ENCODE measurements at places on chromosomes 11 and 22.

- DNase-seq = no peak
These were observed 24.7 kb downstream of the OR8B2 start for GRCh38 chr11:124359566-124359965.

GRCh38 chr11:45796461-45796861, 8.5 kb upstream of the SLC35C1 start:
- no peak for DNase-seq

- DNase-seq = no peak
These were observed 734.6 kb upstream of the FAT3 start for GRCh38 chr11:91489989-91490388.

- DNase-seq = no peak
These were observed 37.7 kb downstream of the NTM start for GRCh38 chr11:131408025-131408640.

GRCh38 chr11:68470304-68470811, 9.8 kb downstream of the PPP6R3 start:
- DNase-seq = peak; percentile 15

DNA sequence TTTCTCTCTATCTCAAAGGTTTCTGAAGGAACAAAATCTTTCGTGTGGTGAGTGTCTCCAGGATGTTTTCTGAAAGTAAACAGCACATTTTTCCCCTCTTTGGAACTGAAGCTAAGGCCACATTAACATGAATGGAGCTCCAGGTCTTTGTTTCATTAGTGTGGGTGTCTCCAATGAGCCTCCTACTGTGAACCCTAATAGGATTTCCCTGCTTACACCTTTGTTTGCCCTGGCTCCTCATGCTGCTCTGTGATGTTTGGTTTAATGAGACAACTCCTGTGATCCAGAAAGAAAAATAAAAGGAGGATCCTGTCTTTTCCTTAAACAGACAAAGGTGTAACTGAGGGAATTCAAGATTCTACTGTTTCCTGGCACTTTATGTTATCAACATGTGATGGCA, 76.9 kb upstream of the SLC6A5 start:
- DNase-seq = no peak

DNA sequence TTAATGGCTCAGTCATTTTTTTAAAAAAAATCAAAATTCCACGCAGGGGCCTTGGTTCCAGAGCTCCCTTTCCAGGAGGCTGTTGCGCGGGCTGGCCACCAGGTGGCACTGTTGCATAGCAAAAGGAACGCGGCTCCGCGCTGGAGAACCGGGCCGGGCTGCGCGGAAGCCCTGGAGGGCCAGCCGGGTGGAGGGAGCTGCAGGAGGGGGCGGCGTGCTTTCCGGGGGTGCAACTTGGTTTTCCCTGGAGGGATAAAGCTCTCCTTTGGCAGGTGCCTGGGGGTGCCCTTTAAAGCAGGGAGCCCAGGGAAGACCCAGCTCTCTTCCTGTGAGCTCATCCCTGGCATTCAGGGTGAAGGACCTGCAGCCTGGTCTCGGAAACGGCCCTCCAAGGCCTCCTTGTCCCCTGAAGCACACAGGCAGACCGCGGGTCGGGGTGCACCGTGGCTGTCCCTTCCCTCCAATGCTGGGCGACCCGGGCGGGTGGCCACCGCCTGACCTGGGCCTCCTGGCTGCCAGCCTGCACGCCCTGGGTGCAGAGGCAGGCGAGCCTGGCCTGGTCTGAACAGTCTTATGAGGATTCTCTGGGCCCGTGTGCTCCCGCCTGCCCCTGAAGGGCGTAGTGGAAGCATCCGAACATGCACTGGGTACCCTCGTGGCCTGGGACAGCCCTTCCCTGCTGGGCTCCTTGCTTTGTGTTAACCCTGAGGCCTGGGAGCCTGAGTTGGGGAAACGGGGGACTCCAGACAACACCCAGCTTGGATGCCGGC, 23.4 kb downstream of the KRTAP5-5 start:
- DNase-seq = peak; percentile 67

- no peak for DNase-seq
These were observed 55.1 kb downstream of the KIAA1671 start for GRCh38 chr22:25007444-25008106.

DNA sequence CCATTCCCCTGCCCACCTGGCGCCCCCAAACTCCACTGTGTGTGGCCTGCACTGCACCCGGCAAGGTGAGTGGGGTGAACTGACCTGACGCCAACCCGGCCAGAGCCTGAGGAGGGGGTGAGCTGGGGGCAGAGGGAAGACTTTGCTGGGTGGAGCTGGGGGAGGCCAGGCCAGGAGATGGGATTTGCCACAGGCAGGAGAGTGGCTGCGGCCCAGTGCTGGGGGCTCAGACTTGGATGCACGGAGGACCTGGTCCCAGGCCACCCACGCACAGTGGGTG, 17.8 kb upstream of the FLRT1 start:
- no peak for DNase-seq

GRCh38 chr11:87144252-87144651, 106.5 kb downstream of the TMEM135 start:
- DNase-seq = peak; percentile 31

DNA sequence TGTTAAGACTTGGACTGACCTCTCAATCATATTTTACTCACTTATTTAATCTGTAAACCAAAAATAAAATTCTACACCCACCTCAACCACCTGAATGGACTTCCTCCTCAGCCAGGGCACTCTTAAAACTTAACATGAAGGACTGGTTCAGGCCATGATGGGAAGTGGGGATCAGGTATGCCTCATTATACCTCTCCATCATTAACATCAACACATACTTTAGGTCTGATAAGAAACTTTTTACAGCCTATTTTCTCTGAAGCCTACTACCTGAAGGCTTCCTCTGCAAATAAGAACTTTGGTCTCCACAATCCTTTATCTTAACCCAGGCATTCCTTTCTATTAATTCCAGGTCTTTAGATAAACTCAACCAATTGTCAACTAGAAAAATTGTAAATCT, 390.0 kb downstream of the AASDHPPT start:
- DNase-seq = no peak

DNA sequence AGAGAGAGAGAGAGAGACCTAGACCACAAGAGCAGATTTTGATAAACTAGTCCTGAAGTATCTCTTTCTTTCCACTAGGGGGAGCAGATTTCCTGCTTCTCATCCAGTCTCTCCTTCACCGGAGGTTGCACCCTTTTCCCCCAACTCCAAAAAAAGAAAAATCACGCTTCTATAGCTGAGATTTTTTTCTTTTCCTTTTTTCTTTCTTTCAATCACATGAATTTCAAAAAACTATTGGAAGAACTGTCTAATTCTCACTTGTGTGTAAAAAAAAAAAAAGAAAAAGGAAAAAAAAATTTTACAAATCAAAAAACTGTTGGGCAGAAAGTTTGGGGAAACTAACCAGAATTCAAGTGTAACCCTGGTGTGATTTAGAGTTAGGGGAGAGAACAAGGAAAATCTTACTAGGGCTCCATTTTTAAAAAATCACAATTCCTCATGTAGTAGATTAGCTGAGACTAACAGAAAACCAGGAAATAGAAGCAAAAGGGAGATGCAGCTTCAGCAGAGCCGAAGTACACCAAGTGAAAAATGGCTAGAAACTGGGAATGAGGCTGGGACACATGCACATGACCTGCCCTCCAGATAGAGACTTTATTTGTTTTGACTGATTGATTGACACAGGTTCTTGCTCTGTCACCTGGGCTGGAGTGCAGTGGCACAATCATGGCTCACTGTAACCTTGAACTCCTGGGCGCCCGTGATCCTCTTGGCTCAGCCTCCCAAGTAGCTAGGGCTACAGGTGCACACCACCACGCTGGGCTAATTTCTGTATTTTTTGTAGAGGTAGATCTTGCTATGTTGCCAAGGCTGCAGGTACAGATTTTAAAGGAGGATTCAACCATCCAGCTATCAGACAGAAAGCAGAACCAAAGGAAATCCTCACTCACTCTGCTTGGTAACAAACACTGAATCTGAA, 27.1 kb downstream of the SDHD start:
- DNase-seq = peak; percentile 20

DNA sequence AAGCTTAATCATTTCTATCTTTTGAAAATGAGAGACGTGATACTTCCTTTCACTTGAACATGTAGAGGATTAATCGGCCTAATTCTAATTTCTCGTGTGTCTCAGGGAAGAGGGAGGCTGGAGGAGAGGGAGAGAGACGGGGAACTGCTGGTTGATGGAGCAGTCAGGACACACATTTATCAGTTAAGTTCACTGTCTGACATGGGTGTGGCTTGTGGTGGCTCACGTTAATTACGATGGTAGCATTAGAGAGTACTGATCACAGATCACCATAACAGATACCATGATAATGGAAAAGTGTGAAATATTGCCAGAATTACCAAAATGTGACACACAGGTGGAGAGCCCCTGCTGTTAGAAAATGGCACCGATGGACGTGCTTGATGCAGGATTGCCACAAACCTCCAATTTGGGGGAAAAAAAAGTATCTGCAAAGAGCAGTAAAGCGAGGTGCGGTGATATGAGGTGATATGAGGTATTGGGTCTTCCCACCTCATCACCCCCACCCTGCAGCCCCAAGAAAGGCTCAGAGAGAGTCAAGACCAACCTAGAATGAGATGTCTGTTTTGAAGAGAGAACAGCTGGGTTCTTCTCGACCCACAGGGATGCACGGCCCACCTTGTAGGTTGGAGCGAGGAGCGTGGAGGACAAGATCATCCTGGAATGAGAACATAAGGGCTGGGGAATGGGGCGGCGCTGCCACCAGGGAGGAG, 19.7 kb downstream of the ZBED4 start:
- DNase-seq = no peak

DNA sequence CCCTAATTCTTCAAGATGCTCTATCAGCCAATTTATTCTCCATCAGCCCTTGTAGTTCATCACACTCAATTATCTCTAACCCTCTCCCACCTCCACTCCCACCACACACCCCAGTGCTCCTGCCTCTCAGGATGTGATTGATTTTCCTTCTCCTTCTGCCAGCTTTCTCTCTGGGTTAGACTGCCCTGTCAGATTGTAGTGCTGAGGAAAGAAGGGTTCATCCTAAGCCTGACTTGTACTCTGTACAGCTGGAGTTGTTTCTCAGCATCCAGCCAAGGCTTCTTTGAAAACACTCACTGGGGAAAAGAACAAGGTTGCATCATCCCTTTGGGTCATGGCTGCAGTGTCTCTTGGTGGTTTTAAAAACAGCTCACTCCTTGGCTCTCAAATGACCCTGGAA, 61.2 kb downstream of the CECR2 start:
- DNase-seq = no peak

GRCh38 chr22:32558681-32559355, 84.2 kb downstream of the FBXO7 start:
- no peak for DNase-seq

GRCh38 chr11:120590472-120590871, 78.9 kb downstream of the GRIK4 start:
- DNase-seq = no peak

- DNase-seq = no peak
These were observed 20.3 kb downstream of the ASCL2 start for GRCh38 chr11:2250041-2250440.

GRCh38 chr11:26335903-26336302, 4.0 kb downstream of the ANO3 start:
- no peak for DNase-seq

DNA sequence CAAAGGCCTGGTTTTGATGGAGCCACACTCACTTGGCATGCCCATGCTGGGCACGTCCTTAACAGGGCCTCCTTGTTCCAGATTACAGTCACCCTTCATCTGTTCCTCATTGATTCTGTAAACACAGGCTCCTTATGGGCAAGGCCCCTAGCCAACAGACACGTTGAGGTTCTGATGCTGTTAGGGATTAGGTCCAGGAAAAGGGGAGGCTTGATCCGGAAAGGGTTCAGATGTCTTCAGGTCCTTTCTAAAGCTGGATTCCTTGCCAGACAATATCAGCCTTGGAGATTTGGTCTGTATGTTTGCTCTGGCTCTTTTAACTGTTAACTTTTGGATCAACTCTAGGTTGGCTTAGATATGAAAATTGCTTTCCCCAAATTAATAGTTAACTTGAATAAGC, 46.9 kb upstream of the PRSS23 start:
- DNase-seq = no peak

- no peak for DNase-seq
These were observed 25.6 kb downstream of the ARRB1 start for GRCh38 chr11:75325713-75326438.

DNA sequence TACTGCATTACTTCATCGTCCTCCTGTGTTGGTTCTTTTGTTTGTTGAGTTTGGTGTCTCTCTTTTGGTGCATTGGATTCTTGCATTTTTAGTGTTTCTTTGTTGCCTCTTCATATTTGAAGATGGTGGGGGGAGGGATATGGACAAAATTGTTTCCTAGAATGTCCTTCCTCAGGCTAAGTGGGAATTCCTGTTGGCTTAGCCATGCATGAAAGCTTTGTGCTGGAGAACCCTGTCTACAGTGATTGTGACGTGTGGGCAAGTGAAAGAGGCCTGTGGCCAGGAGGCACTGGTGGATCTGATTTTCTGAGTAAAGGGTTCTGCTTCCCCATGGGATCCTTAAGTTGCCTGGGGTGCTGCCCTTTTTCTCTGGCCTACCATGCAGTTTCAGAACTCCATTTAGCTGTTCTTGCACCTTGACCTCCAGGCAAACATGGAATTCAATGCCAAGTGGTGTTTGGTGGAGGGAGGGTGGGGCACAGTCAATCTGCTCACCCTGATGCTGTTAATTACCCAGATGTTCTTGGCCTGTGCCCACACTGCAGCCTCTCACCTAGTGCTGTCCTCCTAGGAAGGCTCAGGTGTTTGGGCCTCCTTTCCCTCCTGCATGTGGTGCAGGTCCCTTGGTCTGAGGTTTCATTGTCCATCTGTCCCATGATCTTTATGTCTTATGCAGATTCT, 46.3 kb upstream of the SLC22A12 start:
- DNase-seq = no peak

GRCh38 chr11:66155387-66156073, 85.5 kb downstream of the PACS1 start:
- DNase-seq = no peak

DNA sequence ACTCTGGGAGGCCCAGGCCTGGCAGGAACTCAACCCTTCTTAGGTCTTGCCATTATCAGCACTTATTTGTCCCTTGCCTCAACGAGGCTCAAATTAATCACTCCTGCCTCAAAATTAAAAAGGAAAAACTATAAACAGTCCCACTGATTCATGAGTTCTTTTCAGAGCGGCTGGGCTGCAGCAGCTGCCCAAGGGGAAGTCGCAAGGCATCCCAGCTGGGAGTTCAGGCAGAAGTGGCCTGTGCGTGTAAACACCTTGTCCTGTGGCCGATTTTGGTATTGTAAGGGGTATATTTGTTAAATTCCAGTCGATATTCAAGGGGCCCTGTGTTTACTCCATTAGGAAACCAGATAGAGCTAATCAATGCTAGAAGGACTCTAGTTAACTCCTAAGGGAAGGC, 213.9 kb upstream of the CADM1 start:
- DNase-seq = no peak

- no peak for DNase-seq
These were observed 604 bp upstream of the GANAB start for GRCh38 chr11:62646825-62647608.
